ENCODE measurements at places on chromosomes 4 and X. TPM values are rescaled to one million over a fixed set of nuclear protein-coding genes. Genes with fewer than 3 reads are reported as not detected.

ADAMTS3 gene
- 7.4 TPM for total RNA-seq

DNA sequence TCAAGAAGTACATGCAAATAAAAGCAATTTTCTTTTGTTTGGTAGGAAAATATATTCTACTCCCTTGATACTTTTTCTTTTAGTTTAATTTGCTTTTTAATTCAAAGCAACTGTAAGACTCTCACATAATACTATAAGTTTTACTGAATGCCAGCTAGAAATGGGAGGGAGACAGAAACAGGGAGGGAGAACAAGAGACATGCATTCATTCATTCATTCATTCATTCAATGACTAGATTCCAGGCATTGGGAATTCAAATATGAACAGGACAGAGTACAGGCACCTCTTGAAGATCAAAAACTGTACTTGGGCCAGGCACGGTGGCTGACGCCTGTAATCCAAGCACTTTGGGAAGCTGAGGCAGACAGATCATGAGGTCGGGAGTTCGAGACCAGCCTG lies 85.6 kb downstream of the THOC2 start:
- no peak for DNase-seq

DNA sequence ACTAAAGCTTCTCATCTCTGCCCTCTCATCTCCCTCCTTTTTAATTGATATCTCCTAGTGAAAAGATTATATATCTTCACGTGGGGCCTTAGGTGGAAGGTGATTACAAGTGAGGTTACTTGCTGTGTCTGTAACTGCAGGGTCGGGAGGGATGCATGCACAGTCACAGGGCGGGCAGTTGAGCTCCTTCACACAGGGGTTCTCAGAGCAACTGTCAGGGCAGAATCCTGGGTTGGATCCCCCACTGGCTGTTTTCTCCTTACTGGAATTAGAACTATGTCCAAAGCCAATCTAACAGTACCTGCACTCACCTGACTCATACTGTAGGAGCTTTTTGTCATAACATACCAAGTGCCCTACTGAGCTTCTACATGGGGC lies 141.1 kb downstream of the AASDH start:
- DNase-seq: no peak

DNA sequence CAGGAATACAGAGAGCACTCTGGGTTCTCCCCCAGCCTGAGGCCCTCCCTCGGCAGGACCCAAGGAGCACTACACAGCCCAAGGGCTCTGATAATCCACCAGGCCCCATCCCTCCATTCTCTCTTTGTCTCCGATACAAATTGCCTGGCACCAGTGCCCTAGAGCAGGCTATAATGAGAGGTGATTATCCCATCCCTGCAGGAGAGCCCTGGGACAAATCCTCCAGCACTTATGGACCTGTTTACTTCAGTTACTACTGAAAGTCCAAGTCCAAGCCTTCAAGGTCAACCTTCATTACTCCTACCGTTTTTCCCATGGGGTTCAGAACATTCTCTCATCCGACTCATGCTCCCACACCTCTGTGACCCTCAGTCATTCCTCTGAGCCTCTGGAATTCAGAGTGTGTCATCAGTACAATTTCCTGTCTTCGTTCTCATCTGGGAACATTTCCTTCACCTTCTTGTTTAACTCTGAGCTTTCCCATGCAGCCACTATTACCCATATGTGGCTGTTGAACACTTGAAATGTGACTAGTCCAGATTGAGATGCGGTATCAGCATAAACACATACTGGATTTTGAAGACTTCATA lies 299.0 kb downstream of the RAPGEF2 start:
- no peak for DNase-seq

DNA sequence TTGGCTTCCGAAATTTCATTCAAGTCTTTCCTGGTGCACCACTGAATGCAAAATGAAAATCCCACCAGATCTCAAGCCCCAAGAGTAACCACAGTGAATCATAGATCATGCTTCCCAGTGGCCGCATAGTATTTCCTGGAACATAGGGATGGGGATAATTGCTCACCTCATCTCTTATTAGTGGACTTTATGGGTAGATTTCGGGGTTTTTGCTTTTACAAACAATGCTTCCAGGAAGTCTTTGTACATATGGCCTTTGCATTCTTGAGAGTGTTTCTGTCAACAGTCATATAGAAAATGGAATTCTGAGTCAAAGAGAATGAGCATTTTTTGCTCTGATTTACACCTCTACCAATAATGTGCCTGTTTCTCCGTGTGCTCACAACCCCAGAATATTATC lies 53.4 kb downstream of the PPEF2 start:
- DNase-seq: no peak

DNA sequence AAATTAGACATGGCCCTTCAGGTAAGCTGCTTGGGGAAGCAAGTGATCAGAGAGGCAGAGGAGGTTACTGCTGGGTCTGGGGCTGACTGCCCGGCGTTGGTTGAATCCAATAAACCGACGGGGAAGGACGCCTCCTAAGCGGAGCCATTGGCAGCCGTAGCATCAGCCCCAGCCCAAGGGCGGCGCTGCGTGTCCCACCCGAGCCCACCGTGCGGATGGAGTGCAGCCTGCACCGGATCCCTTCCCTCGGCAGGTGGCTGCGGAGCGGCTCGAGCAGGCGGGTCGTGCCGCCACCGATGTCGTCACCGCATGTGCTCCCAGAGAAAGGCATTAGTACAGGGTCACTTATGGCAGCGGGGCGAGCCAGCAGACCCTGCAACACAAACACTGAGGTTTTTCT lies 82.1 kb downstream of the ALPK1 start:
- DNase-seq: peak; percentile 64

DNA sequence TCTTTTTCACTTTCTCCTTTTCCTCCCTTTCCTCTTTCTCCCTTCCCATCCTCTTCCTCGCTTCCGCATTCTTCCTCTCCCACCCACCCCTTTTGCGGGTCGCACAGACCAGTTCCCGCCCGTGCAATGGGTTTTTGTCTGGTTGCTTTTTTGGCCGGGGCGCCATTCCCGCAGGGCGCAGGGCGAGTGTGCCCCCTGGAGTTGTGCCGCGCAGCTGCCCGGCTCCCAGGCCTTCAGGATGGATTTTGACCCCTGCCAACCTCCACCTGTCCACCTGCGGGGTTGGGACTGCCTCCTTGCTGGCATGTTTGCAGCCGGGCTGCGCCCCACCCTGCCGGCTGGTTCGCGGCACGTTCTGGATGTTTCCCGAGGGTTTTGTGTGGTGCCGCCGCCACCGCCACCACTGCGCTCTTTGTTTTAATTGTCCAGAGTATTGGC lies 578 bp upstream of the SEL1L3 start:
- DNase-seq: peak; percentile 17

LIMCH1 gene
- 257 TPM for total RNA-seq

- DNase-seq: peak; percentile 69
These were observed 104.7 kb downstream of the MAML3 start for GRCh38 chr4:140049024-140049848.

DNA sequence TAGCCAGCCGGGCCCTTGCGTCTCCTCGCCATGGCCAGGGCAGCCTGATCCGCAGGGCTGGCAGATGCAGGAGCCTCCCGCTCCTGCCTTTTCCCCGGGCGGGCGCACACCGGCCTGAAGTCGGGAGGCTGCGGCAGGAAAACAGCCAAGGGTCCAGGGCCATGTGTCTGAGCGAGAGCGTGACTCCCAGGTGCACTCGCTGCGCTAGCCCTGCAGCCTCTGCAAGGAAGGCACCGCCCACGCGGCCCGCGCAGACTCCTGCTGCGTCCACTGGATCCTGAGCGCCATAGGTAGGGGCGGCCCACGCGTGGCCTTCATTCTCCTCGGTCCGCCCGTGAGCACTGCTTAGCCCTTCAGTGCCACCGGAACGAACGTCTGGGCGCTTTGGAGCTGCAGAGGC lies 379.9 kb downstream of the TRAM1L1 start:
- no peak for DNase-seq

DNA sequence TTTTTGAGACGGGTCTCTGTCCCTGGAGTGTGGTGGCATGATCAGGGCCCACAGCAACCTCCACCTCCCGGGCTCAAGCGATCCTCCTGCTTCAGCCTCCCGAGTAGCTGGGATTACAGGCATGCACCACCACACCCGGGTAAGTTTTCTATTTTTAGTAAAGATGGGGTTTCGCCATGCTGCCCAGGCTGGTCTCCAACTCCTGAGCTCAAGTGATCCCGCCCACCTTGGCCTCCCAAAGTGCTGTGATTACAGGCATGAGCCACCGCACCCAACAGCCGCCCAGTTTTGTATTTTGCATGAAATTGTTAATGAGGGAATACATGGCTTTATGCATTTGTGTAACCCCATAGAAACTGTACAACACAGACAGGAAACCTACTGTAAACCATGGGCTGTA lies 2.8 kb upstream of the ARHGAP4 start:
- DNase-seq: no peak

PPID gene
- total RNA-seq: 14.7 TPM

- DNase-seq: no peak
These were observed 16.1 kb upstream of the KLB start for GRCh38 chr4:39390603-39391002.

CFAP47 gene
- total RNA-seq: 0.44 TPM

Data from endothelial cell (in vitro differentiated cells).